Esophagus squamous epithelium (tissue), 5 donors: ENCODE measurements at places on chromosomes 2 and 18.

GRCh38 chr18:933082-933481 lies 28.4 kb downstream of the ADCYAP1 start:
- DNase-seq, result no peak

DNA sequence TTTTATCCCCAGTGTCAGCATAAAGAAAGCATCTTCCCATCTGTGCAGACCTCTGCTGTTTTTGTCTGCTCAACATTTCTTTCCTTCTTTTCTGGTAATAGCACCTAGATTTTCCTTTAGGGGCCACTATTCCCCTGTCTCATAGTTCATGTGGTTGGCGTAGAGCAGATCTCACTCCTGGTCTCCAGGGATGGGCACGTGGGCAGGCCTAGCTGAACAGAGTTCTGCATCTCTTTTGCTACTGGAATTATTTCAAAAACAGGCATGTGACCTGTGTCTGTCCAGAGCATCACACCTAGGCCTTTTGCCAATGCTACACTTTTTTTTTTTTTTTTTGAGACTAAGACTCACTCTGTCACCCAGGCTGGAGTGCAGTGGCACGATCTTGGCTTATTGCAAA lies 17.7 kb upstream of the ICOS start:
- DNase-seq, result no peak

- DNase-seq, result no peak
Observed at GRCh38 chr2:232672588-232672987, 24.5 kb upstream of the GIGYF2 start.

- no peak for DNase-seq
Observed at GRCh38 chr2:70995426-70995729, 705 bp upstream of the TEX261 start.

DNA sequence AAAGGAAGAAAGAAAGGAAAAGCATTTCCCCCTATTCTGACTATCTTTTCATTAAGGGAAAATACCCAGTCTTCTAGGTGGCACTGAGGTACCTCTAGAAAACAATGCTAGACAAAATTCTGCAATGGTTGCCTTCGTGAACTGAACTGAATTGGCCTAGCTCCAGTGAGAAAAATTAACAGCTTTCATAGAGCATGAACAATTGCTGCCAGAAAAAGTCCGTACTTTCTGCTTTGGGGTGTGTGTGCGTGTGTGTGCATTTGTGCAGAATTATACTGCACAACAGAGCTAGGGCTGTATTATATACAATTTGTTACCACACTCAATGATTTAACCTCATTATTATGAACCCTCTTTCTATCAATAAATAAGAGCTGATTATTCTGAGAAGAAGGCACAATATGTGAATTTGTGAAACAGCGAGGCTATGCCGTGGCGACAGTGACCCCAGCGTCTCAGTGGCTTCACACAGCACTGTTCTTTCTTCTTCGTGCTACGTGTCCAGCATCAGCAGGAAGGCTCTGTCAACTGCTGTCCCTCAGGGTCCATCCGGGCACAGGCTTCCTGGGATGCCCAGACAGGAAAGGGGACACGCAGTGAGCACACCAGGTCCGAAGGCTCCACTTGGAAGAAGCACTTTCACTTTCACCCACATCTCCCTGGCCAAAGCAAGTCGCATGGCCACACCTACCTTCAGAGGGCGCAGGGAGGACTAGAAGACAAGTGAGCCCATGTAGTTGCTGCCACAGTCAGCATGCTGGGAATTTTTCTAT lies 47.5 kb downstream of the PTGR3 start:
- no peak for DNase-seq

DNA sequence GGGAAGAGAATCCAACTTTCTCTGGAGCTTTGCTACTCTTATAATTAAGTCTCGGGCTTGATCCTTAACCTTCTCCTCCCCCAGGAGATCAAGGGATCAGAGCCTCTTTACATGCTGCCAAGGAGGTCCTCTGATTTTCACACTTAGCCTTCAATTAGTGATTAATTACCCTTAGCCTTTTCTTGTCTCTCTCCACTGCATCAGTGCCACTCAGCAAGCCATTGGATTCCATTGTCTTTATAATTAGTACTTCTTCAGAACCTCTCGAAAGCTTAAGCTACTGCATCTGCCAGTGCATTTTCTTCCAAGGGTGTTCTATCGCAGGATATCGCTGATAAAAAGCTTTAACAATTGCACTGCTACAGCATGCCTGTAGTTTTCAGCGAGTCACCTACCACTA lies 477.0 kb upstream of the MEIS1 start:
- DNase-seq, result no peak

DNA sequence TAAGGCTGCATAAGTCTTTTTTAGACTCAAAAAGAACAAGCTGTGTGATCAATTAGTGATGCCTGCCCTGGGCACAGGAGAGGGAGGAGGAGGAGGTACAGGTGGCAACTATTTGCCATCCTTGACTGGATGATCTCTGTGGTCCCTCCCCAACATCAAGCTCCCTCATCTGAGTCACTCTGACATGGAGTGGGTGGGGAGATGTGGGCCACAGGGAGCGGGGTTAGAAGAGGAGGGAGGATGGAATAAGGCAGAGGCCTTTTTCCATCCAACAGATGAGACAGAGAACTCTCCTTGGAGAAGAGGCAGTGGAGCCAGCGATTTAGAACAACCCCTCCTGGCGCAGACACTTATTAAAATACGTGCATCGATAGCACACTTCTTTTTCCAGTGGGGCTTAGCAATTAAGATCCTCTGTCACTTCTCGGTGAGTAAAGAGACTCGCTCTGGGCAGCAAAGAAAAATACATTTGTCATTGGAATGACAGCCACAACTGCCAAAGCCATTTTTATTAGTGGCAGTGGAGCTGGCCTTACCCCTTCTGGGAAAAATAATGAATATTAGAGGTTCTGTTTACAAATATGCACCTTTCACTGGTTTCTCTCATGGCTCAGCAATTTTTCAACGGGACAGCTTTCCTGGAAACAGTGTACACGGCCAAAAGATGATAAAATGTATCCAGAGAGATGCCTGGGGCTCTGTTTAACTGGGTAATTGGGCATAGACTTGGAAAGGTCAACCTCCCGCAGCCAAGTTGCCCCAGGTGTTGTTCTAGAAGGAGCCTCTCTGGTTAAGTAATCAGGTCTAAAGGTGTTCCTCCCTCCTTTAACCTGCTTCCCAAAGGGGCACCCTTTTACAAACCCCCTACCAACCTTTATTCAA lies 238.4 kb upstream of the CXCR4 start:
- no peak for DNase-seq

DNA sequence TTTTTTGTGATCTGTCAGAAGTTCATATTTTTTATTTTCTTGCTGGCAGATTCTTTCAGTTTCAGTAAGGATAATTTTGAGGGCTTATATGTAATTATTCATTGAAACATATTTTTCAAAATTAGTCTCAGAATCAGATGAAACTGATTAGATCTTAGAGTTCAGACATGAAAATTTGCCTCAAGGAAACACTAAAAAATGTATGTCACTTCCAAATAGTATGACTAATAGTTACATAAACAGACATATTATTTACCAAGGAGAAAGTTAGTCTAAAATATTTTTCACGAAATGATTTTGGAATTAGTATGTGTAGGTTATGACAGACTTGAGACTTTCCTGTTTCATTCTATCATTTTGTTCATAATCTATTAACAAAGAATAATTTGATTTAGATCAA lies 628.6 kb downstream of the CCDC85A start:
- DNase-seq, result no peak

DNA sequence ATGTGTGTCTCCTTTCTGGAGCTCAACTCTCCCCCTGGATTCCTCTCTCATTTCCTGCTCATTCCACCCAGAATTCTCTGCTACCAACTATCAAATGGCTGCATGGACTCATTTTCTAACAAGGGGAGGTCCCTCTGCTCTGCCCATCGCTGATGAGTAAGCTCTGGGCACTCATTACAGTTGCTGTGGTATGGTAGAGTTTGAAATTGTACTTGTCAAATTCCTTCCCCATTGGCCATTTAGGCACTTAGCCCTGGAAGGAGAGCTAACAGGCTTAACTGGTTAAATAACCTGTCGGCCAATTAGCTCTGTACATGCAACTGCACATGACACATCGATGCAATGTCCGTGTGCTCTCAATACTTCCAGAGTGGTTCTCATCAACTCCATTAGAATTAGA lies 20.4 kb downstream of the COL6A3 start:
- no peak for DNase-seq
